ENCODE measurements at places on chromosomes 16 and 17.

- DNase-seq = no peak
These were observed 395.2 kb downstream of the WWOX start for GRCh38 chr16:78494674-78495073.

DNA sequence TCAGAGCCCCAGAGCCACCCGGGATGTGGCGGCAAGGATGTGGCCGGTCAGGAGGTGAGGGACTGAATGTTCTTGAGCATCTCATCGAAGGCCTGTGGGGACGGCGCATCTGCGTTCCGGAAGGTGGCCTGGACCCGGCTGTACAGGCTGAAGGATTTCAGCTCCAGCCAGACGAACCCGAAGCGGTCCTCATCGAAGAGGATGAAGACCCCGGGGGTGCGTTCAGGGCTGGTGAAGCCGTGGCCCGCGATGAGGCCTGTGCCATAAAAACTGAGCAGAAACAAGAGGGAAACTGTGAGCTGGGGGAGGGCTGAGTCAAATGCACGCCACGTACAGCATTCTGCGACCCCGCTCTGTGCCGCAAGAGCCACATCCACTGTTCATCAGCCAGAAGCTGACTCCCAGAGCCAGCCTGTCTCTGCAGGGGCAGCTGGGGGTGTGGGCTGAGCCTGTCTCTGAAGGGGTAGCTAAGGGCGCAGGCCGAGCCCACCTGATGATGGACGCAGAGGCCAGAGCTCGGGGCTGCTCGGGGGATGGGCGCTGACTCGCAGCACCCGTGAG is 14.1 kb upstream of the C16orf95 start:
- DNase-seq = no peak

GRCh38 chr17:83103943-83104311 is 24.5 kb downstream of the METRNL start:
- no peak for DNase-seq

DNA sequence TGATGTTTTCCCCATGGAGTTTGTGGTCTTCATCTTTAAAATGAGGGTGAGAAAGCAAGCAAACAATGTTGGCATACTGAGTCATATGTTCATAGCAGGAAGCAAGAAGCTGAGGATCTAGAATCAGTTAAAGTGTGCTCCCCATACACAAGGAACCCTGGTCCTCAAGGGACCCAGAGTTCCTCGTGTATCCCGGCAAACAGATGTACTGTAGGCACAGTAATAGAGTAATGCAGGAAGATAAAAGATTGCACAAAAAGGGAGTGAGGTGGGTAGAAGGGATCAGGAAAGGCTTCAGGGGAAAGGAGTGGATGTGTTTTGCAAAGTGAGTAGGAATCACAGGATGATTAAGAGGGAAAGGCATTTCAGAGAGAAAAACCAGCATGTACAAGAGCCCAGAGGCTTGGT is 412.3 kb upstream of the CDH11 start:
- DNase-seq = no peak

- DNase-seq = peak; percentile 1
These were observed 6.4 kb upstream of the DCAF7 start for GRCh38 chr17:63543822-63544420.

- DNase-seq = no peak
These were observed 1.3 kb downstream of the PLK1 start for GRCh38 chr16:23679986-23680336.

GRCh38 chr17:78806451-78806850 is 24.4 kb upstream of the CYTH1 start:
- DNase-seq = no peak

GRCh38 chr16:84058211-84058610 is 15.6 kb upstream of the SLC38A8 start:
- no peak for DNase-seq

DNA sequence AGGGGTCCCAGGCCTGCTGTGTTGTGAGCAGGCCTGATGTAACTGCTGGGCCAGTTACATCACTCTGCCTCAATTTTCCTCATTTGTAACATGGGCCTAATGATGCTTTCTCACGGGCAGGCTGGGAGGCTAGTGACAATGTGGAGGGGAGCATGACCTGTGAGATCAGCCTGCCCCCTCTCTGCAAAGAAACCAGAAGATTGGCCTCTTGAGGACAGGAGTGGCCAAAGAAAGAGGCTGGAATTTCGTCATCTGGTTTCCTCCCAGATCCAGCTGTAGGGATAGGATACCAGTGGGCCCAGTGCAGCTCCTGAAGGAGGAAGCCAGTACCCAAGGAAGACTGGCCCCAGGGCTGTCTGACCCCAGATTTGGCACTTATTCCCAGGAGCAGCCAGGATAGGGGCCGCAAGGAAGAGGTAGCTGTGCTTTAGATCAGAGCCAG is 615 bp upstream of the SREBF1 start:
- peak; percentile 67 for DNase-seq

DNA sequence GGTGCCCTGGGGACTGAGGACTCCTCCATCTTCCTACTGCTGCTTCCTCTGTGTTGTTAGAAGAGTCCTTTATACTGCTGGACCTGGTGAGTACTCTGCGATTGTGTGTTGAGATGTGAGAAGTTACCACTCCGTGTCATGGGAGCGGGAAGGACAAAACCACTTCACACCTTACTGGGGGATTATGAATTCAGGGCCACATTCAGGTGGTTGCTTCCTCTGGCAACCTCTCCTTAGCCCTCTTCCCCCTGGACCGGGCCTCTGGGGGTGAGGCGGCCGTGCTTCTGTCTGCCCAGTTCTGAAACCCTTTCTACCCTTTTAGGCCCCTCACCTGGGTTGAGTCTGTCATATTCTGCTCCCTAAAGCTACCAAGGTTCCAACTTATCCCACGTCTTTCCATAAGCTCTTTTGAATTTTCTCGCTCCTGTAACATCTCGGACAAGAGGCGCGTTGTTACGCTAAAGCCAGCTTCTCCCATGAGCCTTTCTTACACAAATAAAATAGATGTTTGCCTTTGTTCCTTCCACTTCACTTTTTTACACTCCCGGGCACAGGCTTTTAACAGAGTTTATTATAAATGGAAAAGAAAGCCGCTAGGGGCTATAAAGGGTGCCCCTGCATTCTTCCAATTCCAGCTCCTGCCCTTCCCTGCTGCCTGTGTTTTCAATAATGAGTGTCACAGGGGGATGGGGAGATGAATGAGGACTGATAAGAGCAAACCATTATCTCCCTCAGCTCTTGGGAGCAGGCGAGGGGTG is 20.7 kb upstream of the CDH13 start:
- DNase-seq = no peak

DNA sequence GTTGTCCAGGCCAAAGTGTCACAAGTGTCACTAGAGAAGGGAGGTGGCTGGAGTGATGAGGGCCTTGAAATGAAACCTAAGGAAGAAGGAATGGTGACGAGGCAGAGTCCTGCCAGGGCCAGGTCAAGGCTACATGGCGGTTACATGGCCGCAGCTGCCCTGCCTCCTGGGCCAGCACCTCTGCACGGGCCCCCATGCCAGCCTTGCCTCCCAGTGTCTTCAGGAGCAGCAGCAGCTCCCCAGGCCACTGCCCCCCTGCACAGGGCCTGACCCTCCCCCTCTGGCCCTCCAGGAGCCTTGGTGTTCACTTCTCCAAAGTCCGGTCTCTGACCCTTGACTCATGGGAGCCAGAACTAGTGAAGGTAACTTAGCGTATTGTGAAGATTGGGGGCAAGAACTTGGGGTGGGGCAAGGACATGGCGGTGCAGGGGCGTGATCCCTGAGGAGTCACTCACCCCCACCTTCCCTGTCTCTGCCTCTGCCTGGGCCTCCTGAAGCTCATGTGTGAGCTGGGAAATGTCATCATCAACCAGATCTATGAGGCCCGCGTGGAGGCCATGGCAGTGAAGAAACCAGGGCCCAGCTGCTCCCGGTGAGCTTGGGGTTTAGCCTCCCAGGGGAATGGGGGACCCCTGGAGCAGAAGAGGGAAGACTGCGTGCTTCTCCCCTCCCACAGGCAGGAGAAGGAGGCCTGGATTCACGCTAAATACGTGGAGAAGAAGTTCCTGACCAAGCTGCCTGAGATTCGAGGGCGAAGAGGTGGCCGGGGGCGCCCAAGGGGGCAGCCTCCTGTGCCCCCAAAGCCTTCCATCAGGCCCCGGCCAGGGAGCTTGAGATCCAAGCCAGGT is 4.1 kb upstream of the KCTD11 start:
- no peak for DNase-seq

DNA sequence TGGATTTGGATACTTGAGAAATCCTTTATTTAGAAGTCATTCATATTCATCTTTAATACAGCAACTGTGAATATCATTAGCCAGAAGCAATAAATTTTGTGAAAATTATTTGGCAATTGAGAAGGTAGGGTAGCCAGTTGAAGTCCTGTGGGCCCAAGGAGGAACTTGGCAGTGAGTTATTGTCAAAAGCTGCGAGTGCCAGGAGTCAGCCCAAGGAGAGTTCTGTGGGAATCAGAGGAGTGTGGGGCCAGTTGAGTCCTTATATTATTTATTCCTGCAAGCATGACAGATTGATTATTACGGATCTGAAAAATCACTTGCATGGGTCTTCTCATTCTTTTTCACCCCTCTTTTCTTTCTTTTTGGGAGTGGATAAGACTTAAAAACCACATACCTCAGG is 38.3 kb downstream of the PRKCA start:
- DNase-seq = no peak

GRCh38 chr17:74156878-74157277 is 46.6 kb upstream of the RPL38 start:
- no peak for DNase-seq

GRCh38 chr17:64728041-64728695 is 66.1 kb upstream of the SMURF2 start:
- no peak for DNase-seq

DNA sequence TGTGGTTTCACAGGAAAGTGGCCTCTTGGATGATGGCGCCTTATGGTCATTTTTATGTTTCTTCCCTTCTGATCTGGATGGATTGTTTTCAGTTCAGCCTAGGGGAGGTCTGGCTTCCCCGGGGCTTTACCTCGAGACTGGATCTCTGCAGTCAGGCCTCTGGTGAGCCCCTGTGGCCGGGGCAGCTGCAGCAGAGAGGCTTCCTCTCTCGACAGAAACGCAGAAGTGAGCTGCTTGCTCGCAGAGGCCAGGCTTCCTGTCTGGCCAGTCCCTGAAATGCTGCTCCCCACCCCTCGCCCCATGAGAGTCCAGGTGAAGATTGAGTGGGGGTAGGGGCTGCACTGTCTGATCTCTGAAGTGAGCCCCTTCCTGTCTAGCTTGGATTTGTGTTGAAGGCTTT is 44.0 kb downstream of the PLCG2 start:
- DNase-seq = no peak

DNA sequence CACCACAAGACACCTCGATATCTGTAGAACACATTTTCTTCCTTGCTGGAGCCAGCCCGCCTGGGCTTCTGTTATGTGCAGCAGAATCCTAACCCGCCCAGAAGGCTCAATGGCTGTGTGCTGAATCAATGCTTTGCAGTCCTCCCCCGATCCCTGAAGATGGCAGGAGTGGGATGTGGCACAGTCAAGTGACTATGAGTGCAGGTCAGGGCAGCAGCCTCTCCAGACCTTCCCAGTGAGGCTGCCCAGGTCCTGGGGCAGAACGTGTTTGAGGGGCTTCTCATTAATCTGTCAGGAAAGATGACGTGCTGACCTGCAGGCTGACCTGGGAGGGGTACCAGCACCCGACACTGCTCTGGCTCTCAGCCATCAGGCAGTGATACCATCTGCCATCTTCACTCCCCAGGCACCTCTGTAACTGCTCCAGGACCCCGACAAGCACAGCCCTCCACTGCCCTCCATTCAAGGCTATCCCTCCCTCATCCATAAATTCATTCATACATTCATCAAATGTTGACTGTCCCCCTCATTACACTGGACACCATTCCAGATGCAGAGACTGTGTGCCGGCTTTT is 35.2 kb downstream of the LRRC75A start:
- DNase-seq = no peak

GRCh38 chr16:84614073-84614459 is 3.8 kb downstream of the COTL1 start:
- no peak for DNase-seq

- no peak for DNase-seq
These were observed 722.0 kb upstream of the SOX9 start for GRCh38 chr17:71398800-71399219.

DNA sequence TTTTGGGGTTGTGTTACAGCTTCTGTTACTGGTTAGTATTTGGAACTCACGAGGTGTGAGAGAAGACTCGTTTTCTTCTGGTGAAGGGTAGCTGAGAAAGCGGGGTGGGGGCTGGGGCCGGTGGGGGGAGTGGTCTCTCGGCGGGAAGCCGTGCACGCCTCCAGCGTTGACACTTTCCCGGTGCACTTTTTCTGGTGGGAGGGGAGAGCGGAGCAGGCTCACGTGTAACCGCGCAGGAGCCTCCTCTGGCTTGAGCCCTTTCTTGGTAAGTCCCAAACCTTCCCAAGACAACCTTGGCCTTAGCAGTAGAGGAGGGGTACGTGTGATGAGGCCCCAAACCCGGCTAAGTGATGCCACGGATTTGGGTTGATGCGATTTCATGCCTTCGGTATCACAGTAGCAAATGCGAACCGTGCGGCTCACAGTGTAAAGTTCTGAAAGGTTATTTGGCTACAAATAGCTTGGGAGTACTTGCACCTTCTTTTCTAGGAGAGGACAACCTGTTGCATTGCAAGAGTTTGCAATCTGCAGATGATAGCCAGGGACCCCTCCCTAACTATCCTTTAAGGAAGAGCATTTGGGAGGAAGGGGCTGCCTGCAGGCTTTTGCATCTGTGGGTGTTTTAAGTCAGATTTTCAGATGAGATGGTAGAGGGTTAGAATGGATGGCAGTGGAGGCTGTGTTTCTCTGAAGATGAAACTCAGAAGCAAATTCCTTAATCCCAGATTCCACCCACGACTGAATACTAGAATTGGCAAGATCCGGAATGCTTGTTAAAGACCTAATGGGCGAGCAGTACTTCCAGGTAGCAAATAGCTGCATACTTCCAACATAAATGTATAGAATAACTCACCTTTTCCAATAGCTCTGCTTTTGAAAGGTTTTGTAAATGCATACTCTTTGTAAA is 1.5 kb downstream of the HLF start:
- DNase-seq = no peak

All from AG08396 (cell line).